ENCODE measurements at places on chromosomes 7 and 10.

GRCh38 chr7:17506095-17506494 lies 207.6 kb downstream of the AHR start:
- no peak for DNase-seq

DNA sequence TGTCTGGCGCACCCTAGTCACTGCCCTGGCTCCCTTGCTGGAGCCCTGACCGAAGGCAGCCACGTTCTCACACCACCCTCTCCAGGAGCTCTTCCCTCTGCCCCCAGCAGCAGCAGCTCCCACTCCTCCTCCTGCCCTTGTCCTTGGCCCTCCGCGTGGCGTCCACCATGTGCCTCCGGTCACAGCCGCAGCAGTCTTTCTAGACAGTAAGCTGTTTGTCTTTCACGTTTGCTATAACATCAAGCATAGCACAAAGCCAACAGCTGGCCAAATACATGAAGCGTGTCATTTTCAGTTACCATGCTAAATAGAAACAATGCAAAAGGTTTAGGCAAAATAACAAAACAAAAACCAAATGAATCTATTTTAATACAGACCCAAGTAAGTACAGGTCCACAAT lies 3.3 kb downstream of the PITRM1 start:
- no peak for DNase-seq

GRCh38 chr7:151868396-151869108 lies 8.4 kb downstream of the PRKAG2 start:
- no peak for DNase-seq

DNA sequence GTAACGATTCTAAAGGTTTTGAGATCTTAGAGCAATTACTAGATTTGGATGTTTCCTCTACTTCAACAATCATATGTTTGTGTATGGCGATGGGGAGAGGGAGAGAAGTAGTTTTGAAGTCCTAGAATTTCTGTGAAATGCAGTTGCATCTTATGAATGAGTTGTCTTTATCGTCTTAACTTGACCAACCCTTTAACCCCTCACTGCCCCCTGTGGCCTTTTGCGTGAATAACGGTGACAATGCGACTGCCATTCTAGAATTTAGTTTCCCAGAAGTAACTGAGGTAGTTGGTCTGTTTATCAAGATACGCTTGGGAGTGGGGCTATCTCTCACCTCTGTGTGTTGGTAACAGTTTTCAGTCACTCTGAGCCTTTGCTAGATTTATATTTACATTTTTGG lies 204.6 kb downstream of the HDAC9 start:
- no peak for DNase-seq

DNA sequence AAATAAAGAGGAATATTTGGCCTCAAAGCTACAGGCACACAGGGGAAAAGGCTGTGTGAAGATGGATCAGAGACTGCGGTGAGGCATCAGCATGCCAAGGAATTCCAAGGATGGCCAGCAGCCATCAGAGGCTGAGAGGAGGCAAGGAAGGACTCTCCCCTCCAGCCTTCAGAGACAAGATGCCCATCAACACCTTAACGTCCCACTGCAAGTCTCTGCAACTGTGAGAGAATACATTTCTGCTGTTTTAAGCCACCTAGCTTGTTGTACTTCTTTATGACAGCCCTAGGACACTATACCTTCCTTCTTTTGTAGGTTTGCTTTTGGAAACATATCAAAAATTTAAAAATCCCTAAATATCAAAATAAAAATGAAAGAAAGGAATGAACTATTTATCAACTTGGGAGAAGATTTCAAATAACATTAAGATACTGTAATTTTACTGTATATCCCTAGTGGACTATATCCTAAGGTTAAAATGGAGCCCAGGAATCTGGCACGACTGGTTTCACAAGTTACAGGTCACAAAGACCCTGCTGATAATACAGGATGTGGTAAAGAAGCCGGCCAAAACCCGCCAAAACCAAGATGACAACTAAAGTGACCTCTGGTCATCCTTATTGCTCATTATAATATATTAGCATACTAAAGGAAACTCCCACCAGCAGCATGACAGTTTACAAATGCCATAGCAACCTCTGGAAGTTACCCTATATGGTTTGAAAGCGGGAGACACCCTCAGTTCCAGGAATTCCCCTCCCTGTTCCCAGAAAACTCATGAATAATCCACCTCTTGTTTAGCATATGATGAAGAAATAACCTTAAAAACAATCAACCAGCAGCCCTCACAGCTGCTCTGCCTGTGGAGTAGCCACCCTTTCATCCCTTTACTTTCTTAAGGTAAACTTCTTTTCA lies 185.2 kb downstream of the AVL9 start:
- DNase-seq = peak; percentile 13

- DNase-seq = no peak
These were observed 93.5 kb downstream of the UPF2 start for GRCh38 chr10:11949152-11949551.

GRCh38 chr10:80416479-80417098 lies 8.2 kb downstream of the PRXL2A start:
- no peak for DNase-seq

GRCh38 chr10:22624287-22624738 lies 90.1 kb downstream of the PIP4K2A start:
- DNase-seq = peak; percentile 83

- DNase-seq = no peak
These were observed 249.4 kb upstream of the CTBP2 start for GRCh38 chr10:125409756-125410155.

DNA sequence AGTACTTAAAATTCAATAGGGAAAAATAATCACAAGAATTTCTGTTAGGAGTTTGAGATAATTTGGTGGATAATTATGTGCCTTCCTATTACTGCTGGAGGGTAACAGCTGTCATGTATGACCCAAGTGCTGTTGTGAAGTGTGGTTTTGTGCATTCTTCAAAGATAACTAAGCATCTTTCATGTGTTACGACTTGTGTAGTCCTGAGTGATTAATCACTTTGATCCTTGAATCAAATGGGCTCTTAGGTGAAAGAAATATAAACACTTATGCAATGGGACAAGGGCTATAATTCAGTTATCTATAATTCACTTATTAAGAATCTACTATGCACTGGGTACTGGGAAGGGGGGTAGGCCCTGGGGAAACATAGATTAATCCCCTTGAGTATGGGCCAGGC lies 89.0 kb downstream of the CH25H start:
- peak; percentile 76 for DNase-seq

GRCh38 chr10:42769673-42770072 lies 12.9 kb upstream of the BMS1 start:
- DNase-seq = no peak

GRCh38 chr10:77603534-77603927 lies 34.1 kb downstream of the KCNMA1 start:
- DNase-seq = peak; percentile 39

Data from EL (cell line).